ENCODE measurements at places on chromosomes 7 and 10.

DNA sequence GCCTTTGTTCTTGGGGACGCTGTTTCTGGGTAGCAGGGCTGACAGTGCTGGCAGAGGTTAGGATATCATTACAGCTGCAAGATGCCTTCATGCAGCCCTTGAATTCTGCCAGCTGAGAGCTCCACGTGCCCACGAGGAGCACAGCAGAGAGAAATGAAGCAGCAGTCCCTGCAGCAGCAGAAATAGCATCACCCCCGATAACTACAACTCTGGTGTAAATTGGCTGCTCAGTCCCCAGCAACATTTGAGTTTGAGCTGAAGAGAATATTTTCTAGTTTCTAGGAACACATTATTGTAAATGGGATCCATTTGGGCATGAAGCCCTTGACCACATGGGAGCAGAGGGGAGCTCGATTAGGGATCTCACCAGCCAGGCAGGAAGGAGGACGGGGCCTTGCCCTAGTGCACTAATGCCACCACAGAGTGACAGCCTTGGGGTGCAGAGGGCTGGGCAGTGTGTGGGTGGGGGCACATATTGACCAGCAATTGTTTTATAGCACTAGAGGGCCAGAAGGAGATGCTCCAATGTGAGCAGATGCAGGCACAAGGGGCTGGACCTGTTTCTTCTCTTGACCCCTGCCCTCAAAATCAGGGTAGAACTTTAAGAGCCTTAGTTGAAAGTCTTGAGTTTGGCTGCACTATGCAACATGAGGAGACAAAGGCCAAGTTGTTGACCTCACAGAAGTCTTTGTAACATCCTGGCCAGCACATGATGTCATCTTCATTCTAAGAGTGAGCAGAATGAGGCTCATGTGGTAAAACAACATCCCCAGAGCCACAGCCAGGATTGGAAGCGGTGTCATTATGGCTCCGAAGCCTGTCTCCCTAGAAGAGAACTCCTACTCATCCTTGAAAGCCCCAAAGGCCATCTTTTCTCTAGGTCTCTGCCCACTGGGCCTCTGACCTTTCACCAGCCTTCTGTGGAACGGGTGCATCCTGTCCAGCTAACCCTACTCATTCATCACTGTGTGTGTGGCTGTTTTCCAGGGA, 52.6 kb downstream of the ADCY1 start:
- DNase-seq, result no peak

DNA sequence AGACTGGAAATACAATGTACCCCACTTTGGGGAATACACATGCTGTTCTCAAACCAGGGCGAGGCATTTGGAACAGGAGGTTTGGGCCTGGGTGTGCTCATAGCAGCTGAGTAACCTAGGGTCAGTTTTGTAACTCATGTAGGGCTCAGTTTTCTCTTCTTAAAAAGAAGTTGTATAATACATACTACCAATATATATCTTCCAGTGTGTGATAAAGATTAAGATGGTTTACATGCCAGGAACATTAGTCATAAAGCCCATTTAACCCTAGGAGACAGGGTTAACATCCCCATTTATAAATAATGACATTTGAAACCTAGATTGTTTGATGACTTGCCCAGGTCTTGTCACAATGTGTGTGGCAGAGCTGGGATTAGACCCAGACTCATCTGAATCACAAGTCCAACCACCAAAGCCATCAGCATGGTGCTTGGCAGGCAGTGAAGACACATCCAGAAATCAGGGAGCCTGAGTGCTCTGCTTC, 6.0 kb downstream of the AKR1B10 start:
- no peak for DNase-seq

- no peak for DNase-seq
Observed at GRCh38 chr7:47268851-47269836, 312.8 kb downstream of the TNS3 start.

- no peak for DNase-seq
Observed at GRCh38 chr10:83765731-83766130, 373.6 kb upstream of the GHITM start.

GRCh38 chr10:80183436-80183835, 21.9 kb downstream of the ANXA11 start:
- DNase-seq, result no peak

DNA sequence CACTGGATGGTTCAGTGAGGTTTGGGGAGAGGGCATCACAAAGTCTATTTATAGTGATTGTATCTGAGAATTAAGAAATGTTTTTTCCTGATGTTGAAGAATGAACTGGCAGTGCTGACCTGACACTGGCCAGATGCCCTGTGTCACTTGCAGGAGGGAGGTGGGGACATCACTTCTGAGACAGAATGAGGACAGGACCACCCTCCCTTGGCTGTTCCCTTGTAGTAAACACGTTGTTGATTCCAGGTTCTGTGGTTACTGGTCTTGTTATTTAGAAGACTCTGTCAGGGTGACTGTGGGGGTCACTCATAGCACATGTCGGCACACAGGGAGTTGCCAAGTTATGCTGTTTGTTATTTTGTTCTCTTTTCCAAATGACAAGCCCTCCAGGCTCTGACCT, 126.4 kb downstream of the ADCY1 start:
- DNase-seq, result peak; percentile 75

GRCh38 chr7:44408596-44408995, 81.9 kb downstream of the NUDCD3 start:
- DNase-seq, result no peak

GRCh38 chr10:121715969-121716368, 117.7 kb upstream of the FGFR2 start:
- peak; percentile 3 for DNase-seq

- no peak for DNase-seq
Observed at GRCh38 chr7:8143151-8143874, 118.7 kb downstream of the ICA1 start.

- DNase-seq, result no peak
Observed at GRCh38 chr7:98051118-98051744, 55.4 kb upstream of the LMTK2 start.

DNA sequence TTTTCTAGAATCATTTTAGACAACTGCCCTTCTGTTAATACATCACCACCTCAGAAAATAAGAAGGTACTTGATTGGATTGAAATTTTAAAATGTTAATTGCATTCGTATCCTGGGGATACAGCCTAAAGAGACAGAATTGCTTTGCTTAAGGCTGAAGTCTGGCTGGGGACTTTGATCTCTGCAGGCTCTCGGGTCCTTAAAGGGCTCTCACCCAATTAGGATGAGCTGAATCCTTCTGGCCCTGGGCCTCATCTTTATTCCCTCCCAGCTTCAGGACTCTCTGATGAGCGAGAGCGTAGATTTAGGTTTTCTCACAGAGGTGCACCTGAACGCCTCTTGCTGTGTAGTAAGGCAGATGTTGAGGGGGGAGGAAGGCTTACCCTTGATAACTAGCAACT, 475.3 kb upstream of the C7orf33 start:
- no peak for DNase-seq

- DNase-seq, result no peak
Observed at GRCh38 chr7:4450483-4450882, 231.6 kb upstream of the FOXK1 start.

- no peak for DNase-seq
Observed at GRCh38 chr7:102101111-102101551, 185.5 kb upstream of the SH2B2 start.

GRCh38 chr7:146414937-146415336, 298.3 kb downstream of the CNTNAP2 start:
- no peak for DNase-seq

DNA sequence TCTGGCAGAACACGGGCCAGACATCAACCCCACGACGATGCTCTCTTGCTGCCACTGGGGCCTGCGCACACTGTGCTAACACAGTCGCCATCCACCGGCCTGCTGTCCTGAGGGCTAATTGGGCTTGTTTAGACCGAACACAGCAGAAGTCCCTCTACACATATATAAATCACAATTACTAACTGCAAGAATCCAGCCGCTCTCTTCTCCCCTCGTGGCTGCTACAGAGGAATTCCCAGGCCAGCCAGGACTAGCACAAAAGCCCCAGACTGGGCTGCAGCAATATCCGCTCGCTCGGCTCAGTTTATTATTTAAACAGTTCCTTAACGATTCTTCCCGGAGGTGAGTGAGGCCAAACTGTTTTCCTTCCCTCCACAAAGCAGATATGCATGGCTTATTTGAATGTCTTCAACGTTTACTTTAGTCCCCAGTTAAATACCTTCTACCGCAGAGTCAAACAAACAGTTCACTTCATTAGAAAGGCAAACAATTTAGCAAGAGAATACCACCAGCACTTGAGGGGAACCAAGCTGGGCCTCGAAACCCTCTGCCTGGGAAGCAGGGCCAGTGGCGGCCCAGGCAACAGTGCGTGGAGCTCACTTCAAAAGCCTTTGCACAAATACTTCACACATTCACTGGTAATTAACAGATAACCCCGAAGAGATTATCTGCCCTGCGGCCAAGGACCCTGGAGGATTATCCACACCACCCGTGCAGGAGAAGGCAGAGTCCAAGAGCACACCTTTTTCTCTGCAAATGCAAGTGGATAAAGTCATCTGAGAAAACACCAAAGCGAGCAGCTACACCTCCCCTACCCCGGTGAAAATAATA, 145.3 kb downstream of the GLI3 start:
- no peak for DNase-seq

DNA sequence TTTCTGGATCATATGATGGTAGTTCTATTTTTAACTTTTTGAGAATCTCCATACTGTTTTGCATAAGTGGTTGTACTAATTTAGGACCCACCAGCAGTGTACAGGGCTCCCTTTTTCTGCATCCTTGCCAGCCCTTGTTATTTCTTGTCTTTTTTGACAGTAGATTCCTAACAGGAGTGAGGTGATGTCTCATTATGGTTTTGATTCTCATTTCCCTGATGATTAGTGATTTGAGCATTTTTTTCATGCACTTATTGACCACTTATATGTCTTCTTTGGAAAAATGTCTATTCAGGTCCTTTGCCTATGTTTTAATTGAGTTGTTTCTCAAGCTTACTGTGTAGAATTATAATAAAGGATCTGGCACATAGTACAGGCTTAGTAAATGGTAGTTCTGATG, 238.8 kb upstream of the BMPER start:
- DNase-seq, result no peak

DNA sequence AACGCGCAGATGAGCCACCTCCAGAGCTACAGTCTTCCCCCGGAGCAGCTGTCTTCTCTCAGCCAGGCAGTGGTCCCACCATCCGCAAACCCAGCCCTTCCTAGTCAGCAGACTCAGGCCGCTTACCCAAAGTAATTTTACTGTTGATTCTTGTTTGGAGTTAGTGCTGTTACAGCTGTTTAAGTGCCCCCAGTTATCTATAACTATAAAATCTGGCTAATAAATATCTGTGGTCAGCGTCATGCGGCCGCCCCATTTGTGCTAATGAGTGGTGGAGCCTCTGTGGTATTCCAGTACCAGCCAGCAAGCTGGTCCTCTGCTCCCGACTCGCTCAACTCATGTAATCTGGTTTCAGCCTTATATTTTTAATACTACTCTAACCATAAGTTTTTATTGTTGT, 43.2 kb upstream of the TMEM236 start:
- DNase-seq, result no peak

GRCh38 chr7:16359216-16359615, 62.1 kb downstream of the CRPPA start:
- DNase-seq, result no peak

- DNase-seq, result no peak
Observed at GRCh38 chr10:114009281-114009996, 34.2 kb upstream of the ADRB1 start.

GRCh38 chr10:75028748-75029147, 82.7 kb upstream of the SAMD8 start:
- DNase-seq, result no peak

DNA sequence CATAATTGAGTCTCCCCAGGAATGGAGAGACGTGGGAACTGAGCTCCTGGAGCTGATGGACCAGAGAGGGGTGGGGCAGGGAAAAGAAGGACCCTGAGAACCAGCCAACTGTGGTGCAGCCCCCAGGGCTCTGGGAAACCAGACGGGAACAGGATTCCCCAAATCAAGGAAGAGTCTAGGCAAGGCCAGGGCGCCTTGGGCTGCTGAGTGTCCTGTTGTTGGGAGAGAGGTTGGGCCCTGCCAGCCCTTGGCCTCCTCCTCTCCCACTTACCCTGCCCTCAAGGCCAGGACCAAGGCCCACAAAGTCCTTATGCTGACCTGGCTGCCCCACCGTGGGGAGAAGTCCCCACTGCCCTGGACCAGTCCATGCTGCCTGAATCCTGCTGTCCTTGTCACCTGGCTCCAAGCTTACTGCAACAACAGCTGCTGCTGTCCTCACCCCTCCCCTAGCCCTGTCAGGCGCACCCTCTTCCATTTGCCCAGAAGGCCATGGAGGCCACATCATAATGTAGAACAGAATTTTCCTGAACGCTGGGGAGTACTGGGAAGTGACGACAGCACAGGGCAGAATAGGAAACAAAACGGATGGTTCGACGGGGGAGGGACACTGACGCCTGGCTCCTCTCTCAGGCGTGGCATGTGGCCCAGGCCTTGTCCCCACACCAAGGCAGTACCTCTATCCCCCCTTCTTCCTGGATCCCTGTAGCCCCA, 132.9 kb upstream of the ZMIZ1 start:
- DNase-seq, result no peak

- DNase-seq, result no peak
Observed at GRCh38 chr10:116274064-116274904, 1.3 kb upstream of the GFRA1 start.

- DNase-seq, result no peak
Observed at GRCh38 chr7:130875901-130876300, 141.9 kb upstream of the KLF14 start.

- no peak for DNase-seq
Observed at GRCh38 chr10:58003945-58004344, 263.7 kb downstream of the IPMK start.

DNA sequence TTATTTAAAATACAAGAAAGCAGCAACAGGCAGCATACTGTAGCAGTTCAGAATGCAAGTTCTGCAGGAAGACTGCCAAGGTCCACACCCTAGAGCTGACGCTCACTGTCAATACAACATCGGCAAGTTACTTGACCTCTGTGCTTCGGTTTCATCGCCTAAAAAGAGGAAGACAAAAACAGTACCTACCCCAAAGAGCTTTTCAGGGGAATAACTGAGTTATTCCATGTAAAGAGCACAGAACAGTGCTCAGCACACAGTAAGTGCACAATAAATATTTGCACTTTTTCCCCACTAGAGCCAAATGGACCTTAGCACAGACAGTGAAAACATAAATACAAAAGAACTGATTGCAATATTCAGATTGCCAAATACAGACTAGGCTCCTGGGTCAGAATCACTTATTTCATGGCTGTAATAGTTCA, 88.6 kb downstream of the USP6NL start:
- DNase-seq, result peak; percentile 70

DNA sequence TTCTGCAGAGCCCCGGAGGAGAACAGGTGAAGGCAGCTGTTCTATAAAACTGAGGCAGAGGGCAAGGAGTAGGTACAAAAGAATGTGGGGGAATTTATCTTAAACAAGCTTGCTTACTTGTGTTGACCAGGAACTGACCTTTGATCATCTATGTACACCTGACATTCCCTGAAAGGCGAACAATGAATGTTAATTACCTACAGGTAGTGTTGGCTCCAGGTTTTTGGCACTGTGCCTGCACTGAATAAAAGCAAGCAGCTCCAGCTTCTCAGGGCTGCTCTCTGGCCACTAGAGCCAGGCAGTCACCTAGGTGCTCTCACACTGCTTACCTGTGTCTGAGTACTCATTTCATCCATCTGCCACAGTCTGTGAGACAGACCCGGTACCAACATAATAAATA, 87.0 kb downstream of the RAPGEF5 start:
- no peak for DNase-seq

Data from lower leg skin (tissue), 4 donors.